8988T (cell line): ENCODE measurements at places on chromosomes 12 and 14.

GRCh38 chr14:31895206-31895605 is 181.9 kb upstream of the ARHGAP5 start:
- DNase-seq: no peak

GRCh38 chr12:48350249-48351021 is at the start of gene ZNF641:
Gene ZNF641 (minus strand): TSS chr12:48350919. CDS start chr12:48348090, 2,829 bp downstream.
- peak; percentile 47 for DNase-seq

- DNase-seq: no peak
Measured at GRCh38 chr12:69343357-69343756, 4.8 kb upstream of the LYZ start.

- DNase-seq: no peak
Measured at GRCh38 chr14:89040080-89040459, 215.6 kb downstream of the TTC8 start.

DNA sequence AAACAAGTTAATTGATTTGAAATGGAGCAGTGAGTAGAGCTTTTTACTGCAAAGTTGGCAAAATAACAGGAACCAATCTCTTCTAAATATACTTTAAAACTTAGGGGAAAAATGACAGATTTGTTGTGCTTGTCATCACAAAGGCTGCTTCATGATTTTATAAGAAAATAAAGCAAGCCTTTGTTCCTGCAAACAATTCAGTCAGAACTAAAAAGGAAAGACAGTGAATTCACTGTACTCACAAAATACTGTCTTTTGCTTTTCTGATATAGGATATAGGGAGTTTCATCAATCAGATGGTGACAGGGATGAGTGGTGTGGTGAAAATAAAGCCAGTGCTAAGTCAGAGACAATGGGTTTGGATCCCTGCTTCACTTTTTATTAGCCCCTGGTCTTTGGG is 126.0 kb downstream of the HELB start:
- DNase-seq: no peak

DNA sequence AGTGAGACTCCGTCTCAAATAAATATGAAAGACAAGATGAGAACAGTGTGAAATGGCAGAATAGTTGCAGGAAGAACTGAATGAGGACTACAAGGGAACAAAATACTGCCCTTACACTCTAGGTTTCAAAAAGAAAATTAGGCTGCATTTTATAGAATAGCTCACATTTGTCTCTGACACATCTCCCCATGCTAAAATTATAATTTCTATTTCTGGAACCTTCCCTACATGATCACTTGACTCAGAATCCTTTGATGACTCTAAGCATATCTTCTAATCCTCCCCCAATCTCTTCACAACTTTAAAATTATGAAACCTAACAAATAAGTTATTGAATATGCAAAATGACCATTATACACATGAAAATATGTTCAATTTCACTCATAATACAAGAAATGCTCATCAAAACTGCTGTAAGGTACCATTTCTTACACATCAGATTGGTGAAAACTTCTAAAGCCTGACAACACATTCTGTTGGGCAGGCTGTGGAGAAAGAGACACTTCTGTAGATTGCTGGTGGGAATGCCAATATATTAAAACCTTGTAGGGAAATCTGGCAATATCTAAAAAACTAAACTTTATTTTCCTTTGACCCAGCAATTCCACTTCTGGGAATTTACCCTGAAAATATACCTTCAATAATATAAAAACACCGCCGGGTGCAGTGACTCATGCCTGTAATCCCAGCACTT is 4.3 kb upstream of the HIGD1C start:
- DNase-seq: no peak

DNA sequence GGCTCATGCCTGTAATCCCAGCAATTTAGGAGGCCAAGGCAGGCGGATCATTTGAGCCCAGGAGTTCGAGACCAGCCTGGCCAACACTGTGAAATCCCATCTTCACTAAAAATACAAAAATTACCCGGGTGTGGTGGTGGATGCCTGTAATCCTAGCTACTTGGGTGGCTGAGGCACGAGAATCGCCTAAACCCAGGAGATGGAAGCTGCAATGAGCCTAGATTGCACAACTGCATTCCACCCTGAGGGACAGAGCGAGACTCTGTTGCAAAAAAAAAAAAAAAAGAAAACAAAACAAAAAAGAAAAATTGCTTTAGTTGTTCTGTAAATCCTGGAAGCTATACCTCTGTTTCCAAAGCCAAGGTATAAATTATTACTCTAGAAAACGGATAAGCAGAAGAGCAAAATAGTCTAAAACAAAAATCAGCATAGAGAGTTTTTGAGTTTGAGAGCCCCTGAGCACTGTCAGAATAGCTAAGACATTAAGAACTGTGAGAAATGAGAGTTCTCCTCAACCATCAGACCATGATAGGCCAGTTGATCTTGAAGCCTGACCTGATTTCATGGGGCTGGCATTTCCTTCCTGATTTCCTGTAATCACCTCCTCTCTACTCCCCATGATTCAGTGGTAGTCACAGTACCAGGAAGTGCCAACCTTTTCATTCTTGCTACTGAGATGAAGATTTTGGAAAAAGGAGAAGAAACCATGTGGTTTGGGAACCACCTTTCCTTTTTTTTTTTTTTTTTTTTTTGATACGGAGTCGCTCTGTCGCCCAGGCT is 31.7 kb downstream of the ATP2A2 start:
- peak; percentile 33 for DNase-seq

DNA sequence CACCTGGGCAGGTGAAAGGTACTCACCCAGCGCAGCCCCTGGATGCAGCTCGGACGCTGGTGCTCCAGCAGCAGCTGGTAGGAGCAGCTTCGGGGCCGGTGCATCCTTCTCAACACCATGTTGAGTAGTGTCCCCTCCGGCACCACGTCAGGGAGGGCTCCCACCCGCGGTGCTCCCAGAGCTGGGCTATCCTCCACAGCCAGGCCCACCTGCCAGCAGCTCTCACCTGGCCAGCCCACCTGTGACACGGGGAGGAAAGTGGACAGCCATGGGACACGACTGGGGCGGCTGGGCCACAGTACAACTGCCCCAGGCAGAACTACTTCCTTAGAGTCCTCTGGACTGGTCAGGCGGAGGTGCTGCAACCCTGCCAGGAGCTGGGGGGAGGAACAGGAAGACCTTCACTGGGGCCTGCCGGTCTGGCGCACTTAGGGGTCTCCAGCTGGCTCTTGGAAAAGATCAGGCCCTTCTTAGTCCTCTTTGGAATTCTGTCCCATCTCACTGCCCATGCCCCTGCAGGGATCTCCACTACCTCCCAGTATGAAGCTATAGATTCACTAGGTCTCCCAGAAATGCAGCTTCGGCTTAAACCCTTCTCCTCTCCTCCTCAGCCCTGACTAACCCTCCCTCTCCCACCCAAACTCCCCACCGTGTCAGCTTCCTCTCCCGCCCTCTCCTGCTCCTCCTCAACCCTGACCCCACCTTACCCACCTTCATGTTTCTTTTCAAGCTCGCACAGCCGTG is 668 bp downstream of the RAPGEF3 start:
- no peak for DNase-seq

- DNase-seq: no peak
Measured at GRCh38 chr12:102202556-102202955, 4.9 kb upstream of the PMCH start.

GRCh38 chr12:52184813-52185212 is 7.0 kb downstream of the KRT80 start:
- no peak for DNase-seq

DNA sequence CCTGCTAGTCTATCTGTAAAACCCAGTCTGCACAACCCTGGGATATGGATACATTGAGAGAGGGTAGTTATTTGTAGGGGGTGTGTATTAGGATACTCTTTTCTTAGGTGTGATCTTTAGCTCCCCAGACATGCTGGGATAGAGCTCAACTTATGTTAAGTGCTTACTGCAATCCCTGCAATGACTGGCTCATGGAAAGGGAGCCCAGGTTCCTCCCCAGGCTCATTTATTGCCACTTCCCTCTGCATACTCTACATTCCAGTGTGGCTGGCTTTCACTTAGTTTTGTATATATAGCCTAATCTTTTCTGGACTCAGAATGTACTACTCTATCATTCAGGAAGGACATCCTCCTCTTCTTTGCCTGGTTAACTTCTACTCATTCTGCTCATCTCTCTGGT is 172.0 kb downstream of the SYT10 start:
- no peak for DNase-seq

- no peak for DNase-seq
Measured at GRCh38 chr12:103495469-103496456, at the start of gene C12orf42. Gene C12orf42 (minus strand): TSS chr12:103495968. CDS start chr12:103478426, 17,542 bp downstream.

DNA sequence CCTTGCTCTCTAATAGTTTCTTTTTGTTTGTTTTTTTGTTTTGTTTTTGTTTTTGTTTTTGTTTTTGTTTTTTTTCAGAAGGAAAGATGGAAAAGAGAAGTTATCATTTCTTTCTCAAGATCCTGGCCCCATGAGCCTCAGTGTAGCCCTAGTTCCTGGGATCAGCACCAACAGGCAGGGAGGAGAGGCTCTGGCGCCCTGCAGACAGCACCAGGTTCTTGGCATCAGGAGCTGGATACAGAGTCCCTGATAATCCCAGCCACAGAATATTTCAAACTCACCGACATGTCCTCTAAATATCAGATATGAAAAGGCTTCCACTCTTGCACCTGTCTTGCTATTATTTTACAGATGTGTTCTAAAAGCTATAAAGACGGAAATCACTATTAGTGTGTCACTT is 52.7 kb downstream of the FOXN3 start:
- no peak for DNase-seq

GRCh38 chr14:24883576-24883975 is 166.4 kb downstream of the STXBP6 start:
- DNase-seq: no peak

GRCh38 chr14:88500611-88501010 is 54.2 kb downstream of the PTPN21 start:
- DNase-seq: no peak

DNA sequence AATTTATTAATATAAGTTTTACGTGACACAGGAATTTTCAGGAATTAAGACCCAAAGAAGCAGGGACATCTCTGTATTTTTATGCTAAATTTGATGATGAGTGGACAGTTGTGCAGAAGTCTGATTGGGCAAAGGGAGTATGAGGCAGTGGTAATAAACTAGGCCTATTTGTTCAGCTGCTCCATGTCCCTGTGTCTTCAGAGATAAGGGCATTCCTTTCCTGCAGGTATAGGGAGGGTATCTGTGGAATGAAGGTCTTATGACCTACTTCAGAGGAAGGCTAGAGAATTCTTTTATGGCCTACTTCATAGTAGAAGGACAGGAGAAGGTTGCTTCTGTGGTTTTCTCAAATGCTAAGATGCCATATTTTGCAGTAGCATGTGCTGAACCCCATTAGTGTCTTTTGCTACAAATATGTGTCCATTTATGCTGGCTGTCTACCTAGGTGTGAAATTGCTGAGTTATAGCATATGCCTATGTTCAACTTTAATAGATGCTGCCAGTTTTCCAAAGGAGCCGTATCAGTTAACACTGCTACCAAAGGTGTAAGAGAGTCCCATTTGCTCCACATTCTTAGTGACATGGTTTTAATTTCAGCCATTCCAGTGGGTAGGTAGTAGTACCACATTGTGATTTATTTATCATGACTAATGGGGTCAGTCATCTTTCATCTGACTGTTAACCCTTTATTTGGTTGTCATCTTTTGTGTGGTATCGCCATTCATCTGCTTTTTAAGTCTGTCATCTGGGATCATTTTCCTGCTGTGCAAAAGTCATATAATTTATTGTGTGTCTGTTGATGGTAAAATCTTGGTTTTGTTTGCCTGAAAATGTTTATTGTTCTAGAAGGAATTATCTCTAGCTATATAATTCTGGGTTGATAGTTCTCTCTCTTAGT is 410.7 kb upstream of the RGS6 start:
- no peak for DNase-seq

DNA sequence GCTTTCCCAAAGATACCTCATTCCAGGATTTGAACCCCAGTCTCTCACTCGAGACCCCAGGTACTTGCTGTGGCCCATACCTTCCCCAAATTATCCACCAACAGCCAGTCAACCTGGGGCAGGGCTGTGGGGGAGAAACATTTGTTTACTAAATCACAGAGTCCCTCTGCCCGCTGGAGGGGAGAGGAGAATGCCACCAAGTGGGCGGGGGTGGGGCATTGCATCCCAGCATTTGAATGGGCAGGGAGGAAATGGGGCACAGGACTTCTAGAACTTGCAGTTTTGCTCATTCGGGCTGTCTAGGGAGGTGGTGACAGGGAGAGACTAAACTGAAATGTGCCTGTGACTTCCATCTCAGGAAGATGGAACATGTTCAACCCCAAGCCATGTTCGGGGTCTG is 10.9 kb upstream of the SERPINA9 start:
- no peak for DNase-seq

DNA sequence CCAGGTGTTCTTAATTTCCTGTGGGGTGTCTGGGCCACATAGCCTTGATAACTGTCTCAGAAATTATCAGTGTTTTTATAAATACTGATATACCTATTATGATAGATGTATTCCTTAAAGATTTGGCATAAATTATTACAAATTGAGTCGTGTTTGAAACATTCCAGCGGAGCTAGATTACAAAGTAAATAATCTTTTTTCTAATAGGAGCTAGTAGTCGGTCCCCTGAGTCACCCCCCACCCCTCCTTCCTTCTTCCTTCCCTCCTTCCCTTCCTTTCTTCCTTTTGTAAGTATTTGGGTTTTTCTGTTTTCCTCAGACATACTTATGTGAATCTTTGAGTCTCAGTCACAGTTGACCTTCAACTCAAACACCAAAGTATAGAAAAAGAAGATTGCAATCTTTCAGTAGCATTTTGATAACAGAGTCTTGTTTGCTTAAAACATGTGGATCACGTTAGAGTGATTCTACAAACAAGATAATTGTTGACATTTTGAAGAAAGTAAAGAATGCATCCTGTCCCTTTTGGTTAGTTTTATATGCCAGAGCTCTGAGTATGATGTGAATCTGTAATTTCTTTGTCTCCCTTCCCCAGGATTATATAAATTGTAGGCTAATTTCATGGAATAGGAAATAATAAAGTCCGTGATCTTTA is 264.0 kb downstream of the FUT8 start:
- DNase-seq: no peak

DNA sequence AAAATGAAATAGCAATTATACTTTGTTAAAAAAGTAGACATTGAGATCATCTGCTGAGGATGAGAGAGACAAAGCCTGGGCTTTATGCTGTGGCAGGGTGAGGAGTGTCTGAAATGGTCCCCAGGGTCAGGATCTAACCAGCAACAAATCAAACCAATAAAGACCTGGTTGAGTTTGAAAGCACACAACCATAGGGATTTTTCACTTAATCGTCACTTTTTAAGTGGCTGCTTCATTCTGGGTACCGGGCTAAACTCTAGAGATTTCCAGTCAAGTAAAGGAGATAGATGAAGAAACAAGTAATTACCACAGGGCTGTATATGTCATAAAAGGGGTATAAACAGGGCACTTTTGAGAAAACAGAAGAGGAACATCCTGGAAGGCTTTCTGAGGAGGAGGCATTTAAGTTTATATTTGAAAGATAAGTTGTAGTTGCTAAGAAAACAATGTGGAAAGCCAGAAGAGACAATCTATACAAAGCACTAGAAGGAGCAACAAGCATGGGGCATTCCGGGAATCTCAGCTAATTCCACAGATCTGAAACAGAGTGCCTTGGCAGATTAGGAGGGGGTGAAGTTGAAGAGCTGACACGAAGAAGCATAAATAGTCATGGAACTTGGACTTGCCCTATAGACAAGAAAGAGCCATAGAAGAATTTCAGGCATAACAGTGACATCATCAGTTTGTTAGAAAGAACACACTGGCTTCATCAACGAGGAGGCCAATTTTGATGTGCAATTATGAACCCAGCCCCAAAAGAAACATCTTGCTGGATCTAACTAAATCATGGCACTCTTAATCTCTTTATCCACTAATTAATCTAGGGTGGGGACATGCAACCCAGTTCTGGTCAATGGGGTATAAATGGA is 46.9 kb upstream of the FRS2 start:
- no peak for DNase-seq
